Activated CD4-positive, alpha-beta T cell treated with anti-CD3 and anti-CD28 coated beads, Interleukin-2, amount 50 U/mL, for 16 hours (primary cell): ENCODE measurements at places on chromosomes 1 and 21.

DNA sequence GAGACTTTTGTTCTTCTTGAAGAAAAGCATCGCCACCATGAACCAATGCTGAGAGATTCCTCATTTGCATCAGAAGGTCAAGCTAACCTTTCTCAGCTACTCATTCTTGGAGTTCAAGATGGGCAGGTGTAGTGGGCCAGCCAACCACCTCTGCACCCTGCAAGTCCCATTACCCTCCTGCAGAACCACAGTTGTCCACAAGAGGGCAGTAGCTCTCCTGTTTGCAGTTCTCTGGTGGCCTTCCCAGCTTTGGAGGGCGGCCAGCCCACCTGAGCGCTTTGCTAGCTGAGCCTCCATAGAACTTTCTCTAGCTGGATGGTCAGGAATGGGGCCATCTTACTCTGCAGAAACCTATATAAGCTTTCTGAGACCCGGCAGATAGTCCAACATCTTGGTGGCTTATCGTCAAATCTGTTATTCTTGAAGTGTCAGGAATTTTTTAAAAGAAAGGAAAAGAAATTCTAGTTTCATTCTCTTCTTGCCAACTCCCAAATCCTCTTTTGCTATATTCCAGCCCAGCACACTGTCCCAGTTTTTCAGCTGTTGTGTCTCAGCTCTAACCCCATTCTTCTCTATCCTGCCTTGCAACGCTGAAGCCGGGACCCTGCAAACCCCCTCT, 11.0 kb upstream of the LMX1A start:
- DNase-seq, result peak; percentile 71

DNA sequence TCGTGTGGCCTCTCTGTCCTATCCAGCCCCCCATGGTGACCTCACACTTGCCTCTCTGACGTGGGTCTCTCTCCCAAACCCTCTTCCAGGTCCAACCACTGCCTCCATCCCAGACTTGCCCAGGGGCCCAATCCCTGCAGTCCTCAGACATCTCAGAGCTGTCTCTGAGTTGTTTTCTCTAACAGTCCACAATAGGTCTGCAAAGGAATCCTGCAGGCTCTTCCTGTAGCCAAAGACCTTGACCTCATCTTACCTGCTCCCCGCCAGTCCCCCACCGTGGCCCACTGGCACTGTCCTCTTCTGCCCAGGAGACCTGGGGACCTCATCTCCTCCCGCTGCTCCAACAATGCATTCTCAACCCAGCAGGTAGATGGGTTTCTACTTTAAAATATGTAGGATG, 10.0 kb downstream of the RNF187 start:
- no peak for DNase-seq

DNA sequence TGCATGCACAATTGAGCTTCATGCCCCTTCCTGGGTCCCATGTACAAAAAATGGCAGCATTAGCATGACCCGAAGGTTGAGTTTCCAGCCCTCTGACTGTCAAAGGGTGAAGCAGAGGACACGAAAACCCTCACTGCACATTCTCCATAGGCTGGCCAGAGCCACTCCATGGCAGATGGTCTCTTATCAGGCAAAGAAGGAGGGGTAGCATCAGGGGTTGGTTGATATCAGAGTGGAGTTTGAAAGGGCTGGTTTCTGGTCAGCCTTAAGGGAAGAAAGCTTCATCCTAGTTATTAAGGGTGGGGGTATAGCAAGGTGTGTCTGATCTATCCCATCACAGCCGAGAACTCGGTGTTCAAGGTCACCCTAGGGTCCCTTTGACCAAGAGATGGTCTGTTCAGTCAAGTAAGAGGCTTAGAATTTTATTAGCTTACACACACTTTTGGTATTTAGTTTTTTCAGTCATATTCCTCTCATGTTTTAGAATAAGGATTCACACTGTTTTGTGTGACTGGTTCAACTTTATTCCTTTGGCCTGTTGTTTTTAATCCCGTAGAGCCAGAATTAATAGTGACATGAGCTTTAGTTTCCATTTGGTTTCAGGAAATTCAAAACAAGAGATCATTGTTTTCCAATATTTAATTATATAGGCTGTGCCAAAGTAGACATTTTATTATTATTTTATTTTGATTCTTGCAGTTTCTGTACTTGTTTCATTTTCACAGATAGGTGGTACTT, 199.9 kb upstream of the FMN2 start:
- DNase-seq, result no peak

GRCh38 chr1:78211483-78212092, 165.8 kb downstream of the GIPC2 start:
- no peak for DNase-seq

GRCh38 chr1:26827106-26827604, 667 bp downstream of the ZDHHC18 start:
- no peak for DNase-seq

GRCh38 chr1:160361199-160361598, 5.7 kb upstream of the NHLH1 start:
- no peak for DNase-seq

- peak; percentile 35 for DNase-seq
These were observed 506 bp downstream of the C1orf50 start for GRCh38 chr1:42767510-42768000.

DNA sequence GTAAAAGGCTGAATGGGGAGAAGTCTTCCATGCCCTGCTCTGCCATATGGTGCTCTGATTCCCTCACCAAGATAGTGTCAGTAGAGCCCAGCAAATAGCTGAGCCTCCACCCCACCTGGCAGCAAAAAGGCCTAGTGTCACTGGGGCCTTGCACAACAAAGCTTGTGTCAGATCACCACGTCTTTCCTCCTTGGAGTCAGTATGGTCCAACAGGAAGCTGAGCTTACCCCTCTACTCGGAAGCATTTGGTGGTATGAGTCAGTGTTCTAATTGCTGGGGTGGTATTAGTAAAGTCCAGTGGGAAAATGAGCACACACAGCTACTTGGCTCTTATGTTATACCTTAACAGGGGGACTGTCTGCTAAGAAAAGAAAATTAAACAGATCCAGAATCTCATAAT, 18.7 kb upstream of the RRP15 start:
- no peak for DNase-seq

- no peak for DNase-seq
These were observed 17.0 kb upstream of the LY9 start for GRCh38 chr1:160778976-160779375.

DNA sequence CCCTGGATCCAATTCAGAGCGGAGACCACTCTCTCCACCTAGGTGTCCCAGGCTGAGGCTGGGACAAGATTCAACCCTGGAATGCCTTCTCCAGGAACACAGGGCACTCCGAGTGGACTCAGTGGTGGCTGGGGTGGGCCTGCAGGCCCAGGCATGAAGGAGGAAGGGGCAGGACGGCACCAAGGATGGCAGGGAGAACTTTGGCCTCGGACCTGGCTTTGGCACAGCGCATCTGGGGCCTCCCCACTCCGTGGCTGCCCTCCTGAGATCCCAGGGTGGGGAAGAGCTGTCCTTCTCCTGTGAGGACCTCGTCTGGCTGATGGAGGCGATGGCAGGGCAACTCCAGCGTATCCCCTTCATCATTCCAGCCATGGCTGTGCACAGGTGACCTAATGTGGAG, 35.6 kb downstream of the DHCR24 start:
- DNase-seq, result no peak

DNA sequence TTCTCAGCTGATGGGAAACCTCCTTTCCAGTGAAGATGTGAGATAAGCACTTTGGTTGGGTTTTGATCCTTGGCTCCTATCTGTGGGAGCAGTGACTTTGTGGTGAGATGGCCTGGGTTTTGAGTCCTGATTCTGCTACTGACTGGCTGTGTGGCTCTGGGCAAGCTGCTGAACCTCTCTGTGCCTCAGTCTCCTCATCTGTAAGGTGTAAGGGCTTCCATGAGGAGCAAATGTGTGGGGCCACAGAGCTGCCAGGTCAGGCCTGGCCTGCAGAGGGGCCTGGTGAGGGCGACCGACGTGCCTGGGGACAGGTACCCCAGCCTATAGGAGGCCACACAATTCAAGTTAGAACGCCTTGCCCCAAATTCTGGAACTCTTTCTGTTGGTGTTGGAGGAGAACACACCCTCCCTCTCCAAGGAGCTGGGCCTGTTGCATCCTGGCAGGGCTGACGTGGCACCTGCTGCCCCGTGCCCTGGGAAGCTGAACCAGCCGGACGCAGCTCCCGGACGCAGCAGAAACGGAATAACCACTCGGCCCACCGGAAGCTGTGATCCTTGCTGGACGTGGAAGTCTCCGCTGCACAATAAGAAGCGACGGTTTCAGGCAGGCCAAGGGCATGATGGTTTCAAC, 62.7 kb downstream of the AGPAT3 start:
- DNase-seq, result no peak

DNA sequence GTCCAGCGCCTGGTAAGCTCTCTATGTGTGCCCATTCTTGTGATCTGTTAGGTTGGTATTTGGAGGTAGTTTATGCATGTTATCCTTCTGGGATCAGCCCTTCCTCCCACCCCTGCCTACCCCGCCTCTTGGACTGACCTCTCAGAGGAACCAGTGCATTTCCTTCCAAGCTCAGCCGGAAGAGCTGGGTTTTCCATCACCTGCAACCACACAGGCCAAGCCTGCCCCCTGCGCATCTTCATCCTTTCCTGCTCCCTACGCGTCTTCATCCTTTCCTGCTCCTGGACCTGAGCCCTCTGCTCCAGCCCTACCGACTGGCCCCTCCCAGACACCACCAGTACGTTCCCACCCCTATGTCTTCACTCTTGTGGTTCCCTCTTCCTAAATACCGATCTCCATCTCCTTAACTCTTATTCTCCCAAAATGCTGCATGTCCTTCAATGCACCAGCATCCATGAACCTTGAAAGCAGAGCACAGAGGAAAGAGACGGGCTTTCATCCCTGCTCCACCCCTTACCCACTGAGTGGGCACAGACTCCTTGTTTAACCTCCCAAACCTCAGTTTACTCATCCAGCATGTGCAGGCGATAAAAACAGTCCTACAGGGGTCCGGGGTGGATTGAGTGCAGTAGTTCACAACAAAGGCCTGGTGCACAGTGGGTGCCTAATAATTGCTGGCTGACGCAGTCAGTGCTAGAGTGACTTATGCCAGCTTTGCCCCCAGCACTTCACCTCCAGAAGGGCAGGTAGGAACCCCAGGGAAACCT, 526.3 kb downstream of the MATN1 start:
- DNase-seq, result no peak

- peak; percentile 36 for DNase-seq
These were observed 780 bp downstream of the YTHDF2 start for GRCh38 chr1:28737307-28738132.

DNA sequence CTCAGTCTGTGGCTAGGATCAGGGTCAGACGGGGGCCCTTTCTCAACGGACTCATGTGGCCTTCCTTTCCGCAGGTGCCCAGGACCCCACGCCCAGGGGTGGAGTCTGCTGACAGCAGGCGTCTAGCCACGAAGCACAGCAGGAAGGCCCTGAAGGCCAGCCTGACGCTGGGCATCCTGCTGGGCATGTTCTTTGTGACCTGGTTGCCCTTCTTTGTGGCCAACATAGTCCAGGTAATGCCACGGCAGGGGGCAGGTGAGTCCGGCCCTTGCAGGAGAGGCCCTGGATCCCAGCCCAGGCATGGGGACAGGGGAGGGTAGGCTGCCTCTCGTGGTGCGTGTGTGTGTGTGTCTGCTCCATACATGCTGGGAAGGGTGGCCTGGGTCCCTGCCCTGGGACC, 13.8 kb downstream of the HTR6 start:
- no peak for DNase-seq

DNA sequence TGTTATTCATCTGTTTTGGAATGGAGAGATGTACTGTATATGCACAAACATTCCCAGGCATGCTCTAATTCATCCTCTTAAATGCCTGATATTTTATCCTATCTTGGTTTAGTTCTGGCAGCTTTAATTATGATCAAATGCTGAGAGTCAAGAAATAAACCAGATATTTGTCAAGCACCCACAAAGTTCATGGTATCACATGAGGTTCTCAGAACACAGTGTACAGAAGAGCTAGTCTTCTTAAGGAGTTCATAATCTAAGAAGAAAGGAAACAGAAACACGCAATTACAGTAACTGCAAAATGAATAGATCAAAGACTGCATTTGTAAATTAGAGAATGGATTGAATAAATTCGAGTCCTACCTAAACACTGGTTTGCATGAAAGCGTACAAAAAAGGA, 58.3 kb upstream of the KCNH1 start:
- peak; percentile 46 for DNase-seq

- no peak for DNase-seq
These were observed 43.2 kb downstream of the CAPN8 start for GRCh38 chr1:223622132-223622842.

GRCh38 chr1:205067031-205067430, 17.2 kb downstream of the TMEM81 start:
- no peak for DNase-seq

DNA sequence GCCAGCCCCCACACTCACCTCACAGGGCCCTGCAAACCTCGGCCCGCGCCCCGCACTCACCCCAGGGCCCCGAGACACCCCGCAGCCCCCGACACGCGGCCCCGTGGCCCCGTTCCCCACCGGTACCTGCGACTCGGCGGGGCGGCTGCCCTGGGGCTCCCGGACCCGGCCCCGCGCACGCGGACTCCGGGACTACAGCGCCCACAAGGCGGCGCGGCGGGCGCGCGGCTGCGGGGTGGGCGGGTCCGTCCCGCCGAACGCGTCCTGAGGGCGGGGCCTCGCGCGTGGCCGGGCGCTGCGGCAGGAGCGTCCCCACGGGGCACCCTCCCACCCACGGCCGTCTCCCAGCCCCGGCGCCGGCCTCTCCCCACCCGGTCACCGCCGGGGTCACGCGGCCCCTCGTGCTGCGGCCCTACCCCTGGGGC, at the start of gene SLC19A1:
SLC19A1 (minus strand) TSS at position 199 of the 425 bp plus-strand sequence. CDS start 4,481 bp downstream, outside the sequence.
- peak; percentile 71 for DNase-seq

- DNase-seq, result no peak
These were observed 116.4 kb upstream of the IPO9 start for GRCh38 chr1:201712387-201713085.

DNA sequence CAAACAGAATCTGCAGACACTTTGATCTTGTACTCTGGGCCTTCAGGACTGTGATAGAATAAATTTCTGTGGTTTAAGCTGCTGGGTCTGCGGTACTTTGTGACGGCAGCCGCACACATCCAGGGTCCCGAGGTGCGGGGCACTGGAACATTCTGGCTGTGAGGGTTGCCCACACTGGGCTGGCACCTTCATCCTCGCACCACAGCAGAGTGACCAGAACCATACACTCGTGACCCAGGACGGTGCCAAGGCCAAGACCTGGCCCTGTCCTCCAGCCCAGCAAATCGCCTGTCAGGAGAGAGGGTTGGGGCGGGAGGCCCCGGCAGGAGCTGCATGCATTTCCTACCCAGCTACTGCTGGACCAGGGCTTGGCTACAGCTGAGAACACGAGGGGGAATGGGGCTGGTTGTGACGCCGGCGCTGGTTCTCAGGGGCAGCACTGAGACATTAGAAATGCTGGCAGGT, 2.6 kb upstream of the FTCD start:
- DNase-seq, result no peak
